CD4-positive, alpha-beta T cell treated with Interleukin-1 beta for 1 hour (primary cell): ENCODE measurements at places on chromosomes 3 and 15.

DNA sequence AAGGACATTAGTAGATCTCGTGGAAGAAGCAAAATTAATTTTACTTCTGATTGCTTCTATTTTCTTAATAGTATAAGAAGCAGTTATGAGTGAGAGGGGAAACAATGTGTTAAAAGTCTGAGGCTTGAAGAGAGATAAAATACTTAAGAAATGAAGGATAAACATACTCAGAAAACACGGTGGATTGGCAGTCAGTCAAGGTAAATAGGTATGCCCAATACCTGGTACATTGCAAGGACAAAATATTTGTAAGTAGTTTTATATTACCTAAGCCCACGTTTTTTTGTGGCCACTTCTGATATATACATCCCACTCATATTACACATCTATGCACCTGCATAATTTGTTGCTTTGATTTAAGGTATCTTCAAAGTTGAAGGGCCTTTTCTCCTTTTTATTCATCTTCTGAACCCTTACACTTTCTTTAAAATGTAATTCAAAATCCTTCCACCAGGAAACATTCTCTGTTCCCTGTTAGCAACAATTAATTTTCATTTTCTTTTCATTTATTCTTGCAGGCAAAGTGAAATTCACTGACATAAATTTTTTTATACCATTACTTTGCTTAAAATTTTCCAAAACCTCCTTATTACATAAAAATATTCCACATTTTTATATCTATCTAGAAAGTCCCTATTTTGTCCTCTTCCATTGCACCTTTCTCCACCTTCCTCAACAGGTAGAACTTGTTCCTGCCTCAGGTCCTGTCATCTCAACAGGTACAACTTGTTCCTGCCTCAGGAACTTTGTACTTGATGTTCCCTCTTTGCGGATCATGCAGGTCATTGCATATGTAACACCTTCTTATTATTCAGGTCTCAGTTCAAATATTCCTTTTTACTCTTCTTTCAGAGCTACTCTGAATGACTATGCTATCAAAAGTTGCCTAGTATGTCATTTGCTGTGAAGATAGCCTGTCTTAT lies 755.7 kb upstream of the ALCAM start:
- no peak for DNase-seq

DNA sequence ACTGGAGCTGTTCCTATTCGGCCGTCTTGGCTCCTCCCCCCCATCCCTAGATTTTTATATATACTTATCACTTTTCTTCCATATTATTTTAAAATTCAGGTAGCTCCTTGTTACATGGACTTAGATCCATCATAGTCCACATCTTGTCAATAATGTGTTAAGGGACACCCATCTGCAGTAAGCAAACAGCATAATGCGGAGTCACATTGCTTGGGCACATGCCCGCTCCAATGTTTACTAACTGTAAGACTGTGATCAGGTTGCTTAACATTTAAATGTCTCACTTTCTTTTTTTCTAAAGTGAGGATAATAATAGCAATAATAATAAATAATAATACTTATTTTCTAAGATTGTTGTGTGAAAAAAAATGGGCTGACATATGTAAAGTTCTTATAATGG lies 303.2 kb upstream of the SOX14 start:
- no peak for DNase-seq

- DNase-seq = no peak
These were observed 499.6 kb upstream of the KCNMB2 start for GRCh38 chr3:178036451-178037144.

DNA sequence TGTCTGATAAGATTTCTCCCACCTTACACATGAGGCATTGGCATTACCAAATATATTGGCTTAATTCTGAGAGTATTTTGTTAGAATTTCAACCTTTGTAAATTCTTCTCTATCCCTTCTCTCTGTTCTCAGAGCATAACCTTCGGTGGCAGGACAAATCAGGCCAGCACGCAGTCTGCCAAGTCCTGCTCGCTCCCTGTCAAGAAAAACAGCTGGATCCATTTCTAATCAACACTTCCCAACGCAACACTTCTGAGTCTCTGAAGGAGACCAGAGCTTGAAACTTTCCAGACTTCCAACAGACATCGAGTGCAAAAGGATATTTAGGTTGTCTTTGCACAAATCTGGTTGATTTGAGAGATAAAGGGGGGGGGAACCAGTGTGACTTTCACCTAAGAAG lies 125.7 kb downstream of the SV2B start:
- no peak for DNase-seq

DNA sequence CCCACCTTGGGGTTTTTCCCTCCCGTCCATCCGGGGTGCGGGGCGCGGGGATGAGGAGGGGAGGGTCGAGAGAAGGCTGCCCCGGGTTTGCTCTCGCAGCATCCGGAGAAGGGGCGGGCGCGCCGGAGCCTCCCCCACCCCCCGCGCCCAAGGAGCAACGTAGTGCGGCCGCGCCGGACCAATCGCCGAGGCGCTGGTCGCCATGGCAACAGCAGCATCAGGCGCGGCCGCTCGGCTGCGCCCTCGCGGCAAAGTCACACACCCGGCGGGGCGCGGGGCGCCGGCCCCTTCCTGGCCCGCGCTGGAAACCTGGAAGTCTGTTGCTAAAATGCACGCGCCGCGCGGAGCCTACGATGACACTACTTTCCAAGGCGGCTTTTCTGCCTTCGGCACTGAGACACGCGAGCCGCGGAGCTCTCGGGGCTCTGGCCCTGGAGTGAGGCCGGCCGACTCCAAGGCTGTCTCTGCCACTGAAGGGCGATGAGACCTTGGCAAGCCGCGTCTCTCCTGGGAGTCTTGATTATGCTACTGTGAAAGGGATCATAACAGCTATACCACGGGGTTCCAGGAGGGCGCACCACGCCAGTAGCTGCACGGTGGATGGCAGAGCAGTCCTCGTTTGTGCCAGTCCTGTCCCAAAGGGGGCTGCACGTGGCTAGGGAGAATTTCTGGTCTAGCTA lies at the start of gene IQSEC1:
Gene IQSEC1, minus strand, starts transcription at position 104 of the 680 bp plus-strand sequence. CDS start 415 bp downstream, outside the sequence.
- DNase-seq = peak; percentile 87

DNA sequence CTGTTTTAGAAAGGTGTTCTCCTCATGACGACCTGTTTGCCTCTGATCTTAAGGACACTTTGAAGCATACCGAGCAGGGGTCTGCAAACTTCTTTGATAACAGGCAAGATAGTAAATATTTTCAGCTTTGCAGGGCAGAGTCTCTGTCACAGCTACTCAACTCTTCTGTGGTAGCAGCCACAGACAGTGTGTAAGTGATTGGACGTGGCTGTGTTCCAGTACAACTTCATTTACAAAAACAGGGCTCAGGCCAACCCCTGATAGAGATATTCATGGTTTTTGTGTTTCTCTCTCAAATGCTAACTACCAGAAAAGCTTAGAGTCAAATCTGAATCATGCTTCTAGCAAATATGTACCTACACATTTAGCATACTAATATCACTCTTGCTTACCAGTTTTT lies 51.5 kb downstream of the TGFBR2 start:
- peak; percentile 53 for DNase-seq

DNA sequence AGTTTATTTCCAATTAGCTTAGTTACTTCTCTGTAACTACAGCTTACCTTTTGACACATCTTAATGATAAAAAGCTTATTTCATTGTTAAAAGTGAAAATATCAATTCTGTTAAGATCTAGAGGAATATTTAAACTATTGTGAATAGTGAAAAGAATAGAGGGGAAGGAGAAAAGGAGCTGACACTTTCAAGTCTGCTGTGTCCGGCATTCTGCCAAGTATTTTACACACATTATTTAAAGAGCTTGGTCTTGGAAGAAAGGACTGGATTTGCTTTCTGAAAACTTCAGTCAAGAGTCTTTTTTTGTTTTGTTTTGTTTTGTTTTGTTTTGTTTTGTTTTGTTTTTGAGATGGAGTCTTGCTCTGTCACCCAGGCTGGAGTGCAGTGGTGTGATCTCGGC lies 34.8 kb downstream of the CCDC80 start:
- DNase-seq = no peak

DNA sequence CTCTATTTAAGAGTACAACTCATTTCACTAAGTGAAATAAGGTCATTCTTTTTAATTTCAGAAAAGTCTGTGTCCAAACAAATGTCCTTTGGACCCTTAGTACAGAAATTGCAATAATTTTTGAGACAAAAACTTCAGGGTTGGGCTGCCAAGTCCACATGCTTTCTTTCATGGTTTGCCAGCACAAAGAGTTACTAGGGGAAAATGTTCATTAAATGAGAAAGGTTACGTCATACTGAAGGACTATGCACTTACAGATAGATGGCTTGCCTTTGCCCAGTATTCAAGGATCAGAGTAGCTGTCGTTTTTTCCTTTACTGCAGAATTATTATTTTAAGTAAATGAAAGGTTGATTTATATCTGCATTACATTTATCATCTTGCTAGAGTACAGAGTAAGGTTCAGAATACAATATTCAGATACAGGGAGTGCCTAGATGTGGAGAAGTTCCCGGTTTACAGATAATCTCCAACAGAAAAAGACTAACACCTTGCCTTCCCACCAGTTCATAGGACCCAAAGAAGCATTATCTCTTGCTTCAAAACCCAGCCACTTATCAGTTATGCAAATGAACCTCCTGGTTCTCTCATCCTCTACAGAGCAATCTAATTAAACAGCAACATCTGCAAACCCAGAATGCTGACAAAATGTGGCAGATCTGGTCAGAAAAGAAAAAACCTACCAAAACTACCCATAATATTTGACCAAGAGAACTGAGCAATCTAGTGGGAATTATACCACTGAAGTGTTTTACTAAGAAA lies 179.3 kb downstream of the FRMD5 start:
- DNase-seq = no peak

DNA sequence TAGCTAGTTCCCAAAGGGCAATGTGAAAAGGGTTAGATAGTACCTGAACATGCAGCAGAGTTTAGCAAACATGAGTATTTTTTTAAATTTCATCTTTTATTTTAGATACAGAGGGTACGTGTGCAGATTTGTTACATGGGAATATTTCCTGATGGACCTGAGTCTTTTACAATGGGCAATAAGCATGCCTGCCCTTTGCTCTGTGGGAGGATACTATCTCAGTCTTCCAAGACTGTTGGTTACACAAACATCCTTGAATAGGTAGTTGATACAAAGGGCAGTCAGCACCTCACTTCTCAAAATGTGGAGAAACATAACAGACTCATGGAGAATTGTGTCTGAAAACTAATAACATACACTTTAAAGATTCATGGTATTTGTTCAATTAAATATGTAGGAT lies 103.3 kb downstream of the GOLIM4 start:
- no peak for DNase-seq

DNA sequence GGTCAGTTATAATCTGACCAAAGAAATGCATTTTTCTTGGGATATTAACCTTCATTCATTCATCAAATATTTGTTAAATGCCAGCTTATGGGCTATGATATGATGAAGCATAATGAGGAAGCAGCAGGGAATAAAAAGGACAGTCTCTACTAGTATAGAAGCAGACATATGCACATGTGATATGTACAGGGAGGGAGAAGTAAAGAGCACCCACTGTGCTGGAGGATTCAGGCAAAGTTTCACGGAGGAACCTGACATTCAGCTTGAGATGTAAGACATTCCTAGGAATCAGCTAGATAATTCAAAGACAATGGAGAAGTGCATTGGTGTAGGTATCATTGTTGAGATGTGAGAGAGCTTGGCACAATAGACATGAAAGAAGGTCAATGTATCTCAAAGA lies 450.7 kb downstream of the LPP start:
- no peak for DNase-seq

GRCh38 chr3:182455011-182455410 lies 338.3 kb upstream of the ATP11B start:
- no peak for DNase-seq

- no peak for DNase-seq
These were observed 2.7 kb downstream of the CSK start for GRCh38 chr15:74784426-74785193.

- DNase-seq = no peak
These were observed 60.9 kb downstream of the RPLP1 start for GRCh38 chr15:69513450-69513960.

- DNase-seq = no peak
These were observed 8.3 kb downstream of the MAPKBP1 start for GRCh38 chr15:41782371-41783282.

DNA sequence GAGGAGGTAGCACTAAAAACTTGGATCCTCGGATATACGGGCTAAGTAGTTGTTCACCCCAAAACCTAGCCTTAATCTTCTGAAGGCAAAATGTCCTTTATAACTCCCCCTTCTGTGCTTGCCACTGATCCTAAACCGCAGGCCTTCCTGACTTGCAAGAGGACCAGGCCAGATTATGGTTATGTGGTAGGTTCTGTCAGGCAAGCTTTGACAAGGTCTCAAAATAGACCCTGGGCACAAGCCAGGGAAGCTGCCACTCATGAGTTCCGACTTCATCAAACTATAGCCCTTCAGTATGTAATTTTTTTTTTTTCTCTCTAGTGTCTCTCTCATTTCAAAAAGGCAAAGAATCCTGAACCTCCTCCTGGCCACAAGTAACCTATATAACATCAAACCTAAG lies 3.2 kb downstream of the LRRFIP2 start:
- no peak for DNase-seq

- DNase-seq = no peak
These were observed 57.5 kb downstream of the SCN11A start for GRCh38 chr3:38994251-38994650.

- no peak for DNase-seq
These were observed 118.1 kb downstream of the LRRK1 start for GRCh38 chr15:101037090-101037830.

DNA sequence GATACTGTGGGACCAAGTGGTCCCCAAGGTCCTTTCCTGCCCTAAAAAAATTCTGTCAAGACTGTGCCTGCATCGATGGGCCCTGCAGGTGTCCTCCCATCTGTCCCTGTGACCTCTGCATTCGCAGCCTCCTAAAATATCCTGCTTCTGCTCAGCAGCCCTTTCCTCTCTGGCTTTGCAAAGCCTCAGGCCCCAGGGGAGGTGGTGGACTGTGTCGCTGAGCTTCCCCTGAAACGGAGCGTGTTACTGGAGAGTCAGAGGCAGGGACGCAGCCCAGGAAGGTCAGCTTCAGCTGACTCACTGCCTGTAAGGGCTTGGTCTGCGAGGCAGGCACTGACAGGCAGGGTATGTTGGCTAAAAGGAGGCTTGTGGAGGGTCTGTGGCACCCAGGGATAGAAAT lies 110.0 kb downstream of the RAB11A start:
- DNase-seq = no peak

GRCh38 chr15:89018207-89018606 lies 70.0 kb upstream of the ABHD2 start:
- DNase-seq = no peak

- DNase-seq = no peak
These were observed 117.1 kb downstream of the RAB11A start for GRCh38 chr15:65986416-65986815.

- DNase-seq = no peak
These were observed 29.3 kb upstream of the ST3GAL6 start for GRCh38 chr3:98733812-98734281.

DNA sequence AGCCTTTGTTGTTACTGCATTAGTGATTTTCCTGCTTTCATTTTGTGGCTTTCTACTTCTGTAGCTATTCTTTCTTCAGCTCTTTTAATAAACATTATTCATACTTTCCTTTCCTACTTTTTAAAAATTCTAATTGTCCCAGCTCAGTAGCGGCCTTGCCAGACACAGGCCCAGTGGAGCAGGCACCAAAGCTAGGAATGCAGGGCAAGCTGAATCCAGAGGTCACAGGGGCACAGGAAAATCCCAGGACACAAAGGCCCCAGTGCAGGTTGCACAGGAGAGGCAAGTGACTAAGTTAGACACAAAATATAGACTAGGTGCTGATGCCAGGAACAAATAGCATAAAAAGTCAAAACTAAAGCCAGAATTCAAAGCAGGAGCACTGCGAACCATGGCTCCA lies 49.0 kb upstream of the CCDC80 start:
- DNase-seq = no peak

GRCh38 chr3:32238453-32239306 lies at the start of gene CMTM8:
CMTM8 (plus strand) TSS chr3:32238680; CDS start chr3:32238973, 293 bp downstream.
- peak; percentile 74 for DNase-seq
